Small intestine (tissue), 16 donors: ENCODE measurements at places on chromosomes 16 and 17. TPM values are rescaled to one million over a fixed set of nuclear protein-coding genes. Genes with fewer than 3 reads are reported as not detected.

GRCh38 chr16:50848755-50849514 lies 107.0 kb downstream of the CYLD start:
- DNase-seq, result no peak

DNA sequence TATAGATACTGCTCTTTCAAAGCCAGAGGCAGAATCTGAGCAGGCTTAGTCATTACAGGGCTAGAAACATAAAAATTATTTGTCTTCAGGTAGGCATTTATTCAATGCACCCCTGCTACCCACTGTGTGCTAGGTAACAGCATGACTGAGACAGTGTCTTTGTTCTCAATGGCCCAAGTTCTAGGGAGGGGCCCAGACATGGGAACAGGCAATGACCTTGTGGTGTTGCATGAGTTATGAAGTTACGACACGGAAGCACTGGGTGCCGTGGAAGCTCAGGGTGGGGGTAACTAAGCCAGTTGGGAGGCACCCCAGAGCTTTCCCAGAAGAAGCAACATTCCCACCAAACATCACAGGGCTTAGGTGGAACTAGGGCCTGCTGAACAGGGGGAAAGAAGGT lies 87.0 kb downstream of the CPPED1 start:
- DNase-seq, result no peak

The KRTAP9-9 gene
- polyA plus RNA-seq, result not detected

The ATMIN gene
- 13.5 TPM for polyA plus RNA-seq

The TACO1 gene
- polyA plus RNA-seq, result 24.1 TPM

The FXR2 gene
- polyA plus RNA-seq, result 41.1 TPM

GRCh38 chr16:84478172-84478947 lies 26.1 kb downstream of the MEAK7 start:
- DNase-seq, result no peak

GRCh38 chr17:78717431-78717980 lies 64.6 kb downstream of the CYTH1 start:
- no peak for DNase-seq

GRCh38 chr17:66472123-66472522 lies 169.7 kb downstream of the PRKCA start:
- peak; percentile 51 for DNase-seq

DNA sequence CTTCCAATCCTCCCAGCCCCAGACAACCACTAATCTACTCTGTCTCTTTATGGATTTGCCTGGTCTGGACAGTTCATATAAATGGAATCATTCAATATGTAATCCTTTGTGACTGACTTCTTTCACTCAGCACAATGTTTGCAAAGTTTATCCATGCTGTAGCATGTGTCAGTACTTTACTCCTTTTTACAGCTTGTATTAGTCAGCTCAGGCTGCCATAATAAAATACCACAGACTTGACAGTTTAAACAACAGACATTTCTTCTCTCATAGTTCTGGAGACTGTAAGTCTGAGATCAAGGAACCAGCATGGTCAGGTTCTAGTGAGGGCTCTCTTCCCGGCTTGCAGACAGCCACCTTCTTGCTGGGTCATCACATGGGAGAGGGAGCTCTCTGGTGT lies 41.3 kb downstream of the GPRC5B start:
- DNase-seq, result peak; percentile 32

DNA sequence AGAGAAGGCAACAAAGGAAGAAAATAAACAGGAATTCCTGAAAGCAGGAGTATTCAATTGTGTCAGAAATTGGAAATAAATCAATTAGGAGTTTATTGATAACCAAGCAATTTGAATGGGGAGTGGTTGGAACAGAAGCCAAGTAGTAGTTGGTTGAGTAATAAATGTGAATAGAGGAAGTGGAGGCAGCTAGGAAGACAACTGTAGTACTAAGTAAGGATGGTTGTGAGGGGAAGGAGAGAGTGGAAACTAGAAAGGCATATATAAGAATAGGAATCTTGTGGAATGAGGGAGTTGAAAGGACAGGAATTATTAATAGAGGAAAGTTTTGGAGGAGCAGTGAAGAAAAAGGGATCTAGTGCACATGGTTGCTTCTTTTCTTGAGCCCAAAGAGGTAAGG lies 34.4 kb downstream of the NFAT5 start:
- DNase-seq, result peak; percentile 44

- peak; percentile 65 for DNase-seq
These were observed 225.2 kb downstream of the HAPSTR1 start for GRCh38 chr16:9316615-9317014.

- DNase-seq, result no peak
These were observed 60.6 kb downstream of the RAB11FIP4 start for GRCh38 chr17:31452101-31452500.

GRCh38 chr17:76935331-76935730 lies 67.1 kb downstream of the MGAT5B start:
- no peak for DNase-seq

GRCh38 chr16:67594956-67595355 lies 32.6 kb downstream of the CTCF start:
- no peak for DNase-seq

GRCh38 chr17:78910497-78911284 lies 7.7 kb upstream of the CEP295NL start:
- no peak for DNase-seq

The C17orf107 gene
- polyA plus RNA-seq, result 0.81 TPM

GRCh38 chr17:56793957-56794356 lies 39.8 kb downstream of the C17orf67 start:
- no peak for DNase-seq

The LLGL2 gene
- polyA plus RNA-seq, result 336 TPM

The TSNAXIP1 gene
- polyA plus RNA-seq, result not detected

The LIG3 gene
- polyA plus RNA-seq, result 12.5 TPM

DNA sequence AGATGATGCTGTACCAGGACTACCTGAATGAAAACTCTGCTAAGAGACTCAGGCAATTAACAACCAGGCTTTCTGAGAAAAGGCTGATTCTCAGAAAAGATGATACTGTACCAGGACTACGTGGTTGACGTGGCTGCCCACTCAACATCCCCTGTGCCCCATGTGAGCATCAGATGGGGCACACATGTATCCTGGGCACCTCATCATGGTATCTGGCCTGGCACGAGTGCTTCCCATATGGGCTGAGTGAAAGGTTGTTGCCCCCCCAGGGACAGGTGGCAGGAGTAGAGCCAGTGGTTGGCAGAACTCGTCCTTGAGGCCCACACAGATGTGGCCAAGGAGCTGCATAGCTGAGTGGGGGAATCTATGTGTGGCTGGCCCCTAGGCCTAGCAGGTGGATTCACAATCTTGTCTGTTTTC lies 3.5 kb upstream of the CES4A start:
- DNase-seq, result no peak

The HS3ST4 gene
- 0.04 TPM for polyA plus RNA-seq

GRCh38 chr17:57834146-57834741 lies 15.6 kb downstream of the MRPS23 start:
- DNase-seq, result no peak

GRCh38 chr17:9218911-9219310 lies 197.6 kb downstream of the NTN1 start:
- DNase-seq, result no peak

DNA sequence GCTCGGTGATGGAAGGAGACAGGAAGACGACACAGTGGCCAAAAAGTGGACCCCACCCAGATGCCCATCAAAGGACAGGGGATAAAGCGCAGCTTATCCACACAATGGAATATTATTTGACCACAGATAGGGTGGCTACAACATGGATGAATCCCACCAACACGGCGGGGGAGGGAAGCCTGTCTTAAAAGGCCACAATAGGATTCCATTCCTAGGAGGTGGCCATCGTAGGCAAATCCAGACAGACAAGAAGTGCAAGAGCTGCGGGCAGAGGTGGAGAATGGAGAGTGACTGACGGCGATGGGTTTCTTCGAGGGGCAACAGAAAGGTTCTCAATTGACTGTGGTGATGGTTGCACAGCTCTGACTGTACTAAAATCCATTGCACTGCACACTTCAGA lies 16.0 kb downstream of the SLC38A8 start:
- no peak for DNase-seq

GRCh38 chr16:60553090-60553757 lies 1483.0 kb downstream of the CDH8 start:
- no peak for DNase-seq

DNA sequence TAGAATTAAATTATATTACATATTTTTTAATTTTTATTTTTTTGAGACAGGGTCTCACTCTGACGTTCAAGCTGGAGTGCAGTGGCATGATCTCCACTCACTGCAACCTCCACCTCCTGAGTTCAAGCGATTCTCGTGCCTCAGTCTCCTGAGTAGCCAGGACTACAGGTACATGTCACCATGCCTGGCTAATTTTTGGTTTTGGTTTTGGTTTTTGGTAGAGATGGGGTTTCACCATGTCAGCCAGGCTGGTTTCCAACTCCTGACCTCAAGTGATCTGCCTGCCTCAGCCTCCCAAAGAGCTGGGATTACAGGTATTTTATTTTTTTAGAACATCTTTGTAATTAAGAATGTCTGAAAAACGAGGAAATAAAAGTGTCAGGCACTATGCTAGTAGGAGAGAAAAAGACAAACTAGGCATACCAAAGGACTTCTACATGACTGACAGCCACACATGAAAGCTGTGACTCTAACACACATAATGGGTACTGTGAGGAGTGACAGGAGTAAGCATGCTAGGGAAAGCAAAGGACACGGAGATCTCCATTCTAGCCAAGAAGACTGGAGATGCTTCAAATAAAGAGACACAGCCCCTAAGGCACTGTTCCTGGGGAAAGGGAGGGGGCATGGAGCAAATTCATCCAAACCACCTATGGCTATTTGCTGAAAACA lies 7.3 kb downstream of the GNA13 start:
- DNase-seq, result no peak

DNA sequence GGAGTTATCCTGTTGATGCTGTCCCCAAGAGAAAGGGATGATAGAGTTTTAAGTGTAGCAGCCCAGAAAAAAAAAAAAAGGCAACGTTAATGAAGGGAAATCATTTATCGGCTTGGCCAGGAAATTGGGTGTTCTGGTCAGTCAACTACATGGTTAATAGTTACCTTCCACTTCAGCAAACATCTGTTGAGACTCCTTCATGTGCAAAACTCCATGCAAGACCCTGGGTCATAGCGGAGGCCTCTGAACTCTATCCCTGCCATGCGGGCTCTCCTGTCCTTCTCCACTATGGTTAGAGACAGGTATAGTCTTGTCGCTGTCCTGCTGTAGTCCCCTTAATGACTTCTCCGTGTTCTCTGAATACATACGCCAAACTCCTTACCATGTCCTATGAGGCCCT lies 3.5 kb upstream of the LYRM9 start:
- no peak for DNase-seq

DNA sequence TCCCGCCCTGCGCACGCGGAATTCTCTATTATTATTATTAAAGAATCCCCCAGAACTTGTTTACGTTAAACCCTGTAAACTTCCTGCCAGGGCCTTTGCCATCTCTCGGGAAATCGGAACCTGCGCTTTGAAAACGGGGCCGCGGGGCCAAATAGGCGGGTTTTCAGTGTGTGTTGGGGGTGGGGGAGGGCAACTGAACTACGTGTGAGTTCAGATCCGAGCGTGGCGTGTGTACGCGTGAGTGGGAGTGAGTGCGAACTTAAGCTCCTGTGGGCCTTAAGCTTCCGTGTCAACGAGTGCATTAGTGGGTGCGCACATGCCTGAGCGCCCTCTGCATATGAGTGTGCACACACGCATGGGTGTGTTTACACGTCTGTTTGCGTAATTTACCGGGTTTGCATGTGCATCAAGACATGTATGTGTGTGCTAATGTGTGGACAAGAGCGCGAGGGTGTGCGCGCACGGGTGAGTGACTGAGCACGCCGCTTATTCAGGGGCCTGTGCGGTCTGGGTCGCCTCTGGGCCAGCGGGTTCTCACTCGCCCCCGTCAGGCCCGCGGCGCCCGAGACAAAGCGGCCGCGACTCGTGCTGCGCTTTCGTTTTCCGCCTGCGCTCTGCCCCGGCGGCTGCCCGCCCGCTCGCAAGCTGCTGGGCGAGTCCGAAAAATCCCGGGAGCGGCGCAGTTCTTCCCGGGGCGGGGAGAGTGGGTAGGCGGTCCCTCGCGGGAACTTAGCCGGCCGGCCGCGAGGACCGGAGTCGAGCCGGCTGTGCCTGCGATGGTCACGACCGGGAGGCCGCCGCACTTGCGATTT lies 1.2 kb upstream of the FOXF1 start:
- peak; percentile 42 for DNase-seq

DNA sequence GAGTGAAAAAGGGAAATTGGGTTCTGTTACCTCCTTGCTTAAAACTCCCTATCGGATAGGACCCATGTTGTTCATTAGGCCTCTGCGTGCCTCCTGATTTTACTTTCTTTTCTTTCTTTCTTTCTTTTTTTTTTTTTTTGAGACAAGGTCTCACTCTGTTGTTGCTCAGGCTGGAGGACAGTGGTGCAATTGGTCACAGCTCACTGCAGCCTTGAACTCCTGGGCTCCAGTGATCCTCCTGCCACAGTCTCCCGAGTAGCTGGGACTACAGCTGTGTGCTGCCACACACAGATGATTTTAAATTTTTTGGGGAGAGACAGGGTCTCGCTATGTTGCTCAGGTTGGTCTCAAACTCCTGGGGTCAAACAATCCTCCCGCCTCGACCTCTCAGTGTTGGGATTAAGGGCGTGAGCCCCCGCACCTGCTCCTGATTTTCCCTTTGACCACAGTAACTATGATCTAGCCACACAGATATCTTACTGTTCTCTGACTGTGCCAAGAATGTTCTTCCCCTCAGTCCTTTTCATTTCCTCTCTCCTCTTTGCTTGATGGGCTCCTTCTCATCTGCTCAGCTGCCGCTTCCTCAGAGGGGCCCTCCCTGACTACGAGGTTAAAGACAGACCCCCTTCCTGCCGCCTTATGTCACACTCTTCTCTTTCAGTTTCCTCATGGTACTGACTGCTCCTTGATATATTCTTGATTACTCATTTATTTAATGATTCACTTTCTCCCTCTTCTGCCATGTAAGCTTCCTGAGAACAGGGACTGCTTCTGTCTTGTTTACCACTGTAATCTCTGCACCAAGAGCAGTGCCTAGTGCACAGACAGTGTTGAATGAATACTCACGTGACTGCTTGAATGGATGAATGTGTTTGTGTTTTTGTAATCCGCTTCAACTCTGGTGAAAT lies 44.3 kb downstream of the LCMT1 start:
- no peak for DNase-seq

DNA sequence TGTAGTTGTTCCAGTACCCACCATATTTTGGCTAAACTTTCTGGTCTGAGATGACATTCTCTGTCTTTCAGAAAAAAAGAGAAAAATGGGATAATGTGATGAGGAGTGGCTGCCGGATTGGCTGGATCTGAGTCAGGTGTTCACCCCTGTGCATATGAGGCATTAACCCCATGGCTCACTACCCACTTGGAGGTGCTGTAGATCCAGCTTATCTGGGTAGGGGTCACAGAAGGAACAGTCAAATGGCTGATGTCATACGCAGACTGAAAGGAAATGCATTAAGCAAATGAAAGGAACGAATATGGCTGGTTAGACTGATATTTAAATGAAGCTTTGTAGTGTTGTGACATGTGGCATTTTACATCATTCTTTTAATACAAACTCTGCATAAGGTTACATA lies 17.3 kb downstream of the MAP2K6 start:
- no peak for DNase-seq

- DNase-seq, result peak; percentile 65
These were observed 294.0 kb downstream of the ZFHX3 start for GRCh38 chr16:72753881-72754280.

- no peak for DNase-seq
These were observed 34.7 kb downstream of the ADCY9 start for GRCh38 chr16:4081521-4082021.
